ENCODE measurements at places on chromosomes 1 and 21.

DNA sequence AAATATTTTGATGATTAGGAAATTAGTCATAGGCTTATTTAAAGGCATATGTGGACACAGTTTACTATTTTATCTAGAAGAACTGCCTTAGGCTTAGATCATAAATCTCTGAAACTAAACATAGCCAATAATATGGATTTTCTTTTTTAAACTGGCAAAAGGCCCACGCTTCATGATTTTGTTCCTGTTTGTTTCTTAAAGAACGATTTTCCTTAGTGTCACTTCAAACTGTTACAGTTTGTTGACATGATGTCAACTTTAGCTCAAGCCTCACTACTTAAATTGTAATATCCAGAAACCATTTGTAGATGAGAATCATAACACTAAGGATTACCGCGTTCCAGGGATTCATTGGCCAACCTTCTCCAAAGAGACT is 322.6 kb downstream of the HHIPL2 start:
- no peak for DNase-seq

DNA sequence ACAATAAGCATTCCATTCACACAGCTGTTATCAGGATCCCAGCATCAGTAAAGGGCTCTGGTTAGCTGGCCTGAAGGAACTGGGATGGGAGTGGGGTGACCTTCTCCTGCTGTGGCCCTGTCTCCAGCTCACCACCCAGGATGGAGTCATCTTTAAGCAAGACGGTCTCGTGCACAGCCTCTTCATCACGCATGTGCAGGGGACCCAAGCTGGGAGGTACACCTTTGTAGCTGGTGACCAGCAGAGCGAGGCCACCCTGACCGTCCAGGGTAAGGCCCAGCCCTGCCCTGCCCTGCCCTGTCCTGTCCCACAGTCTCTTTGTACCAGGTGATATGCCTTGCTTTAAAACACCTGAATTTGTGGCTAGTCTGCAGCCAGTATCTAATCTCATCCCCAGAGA is 24.3 kb downstream of the IGFN1 start:
- no peak for DNase-seq

DNA sequence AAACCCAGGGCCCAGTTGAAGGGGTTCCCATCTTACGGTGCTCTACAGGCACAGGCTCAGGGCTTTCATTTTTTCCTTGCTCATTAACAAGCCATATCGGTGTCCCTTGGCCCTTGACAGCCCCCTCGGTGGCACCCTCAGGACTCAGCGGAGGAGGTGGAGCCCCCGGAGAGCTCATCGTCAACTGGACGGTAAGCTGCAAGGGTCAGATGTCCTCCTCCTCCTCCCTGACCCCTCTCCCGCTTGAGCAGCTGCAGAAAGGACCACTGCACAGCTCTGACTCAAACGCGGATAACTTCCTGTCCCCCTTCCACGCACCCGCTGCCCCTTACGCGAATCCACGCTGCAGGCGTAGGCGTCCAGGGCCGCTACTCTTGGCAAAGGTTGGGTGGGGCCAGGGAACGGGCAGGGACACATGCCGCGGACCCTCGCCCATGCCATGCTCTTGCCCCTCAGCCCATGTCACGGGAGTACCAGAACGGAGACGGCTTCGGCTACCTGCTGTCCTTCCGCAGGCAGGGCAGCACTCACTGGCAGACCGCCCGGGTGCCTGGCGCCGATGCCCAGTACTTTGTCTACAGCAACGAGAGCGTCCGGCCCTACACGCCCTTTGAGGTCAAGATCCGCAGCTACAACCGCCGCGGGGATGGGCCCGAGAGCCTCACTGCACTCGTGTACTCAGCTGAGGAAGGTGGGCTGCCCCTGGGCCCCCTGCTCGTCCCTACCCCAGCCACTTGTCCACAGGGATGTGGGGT is 14.7 kb downstream of the TMEM81 start:
- DNase-seq: no peak

- DNase-seq: no peak
These were observed 74.1 kb downstream of the OLFML2B start for GRCh38 chr1:161949548-161949947.

DNA sequence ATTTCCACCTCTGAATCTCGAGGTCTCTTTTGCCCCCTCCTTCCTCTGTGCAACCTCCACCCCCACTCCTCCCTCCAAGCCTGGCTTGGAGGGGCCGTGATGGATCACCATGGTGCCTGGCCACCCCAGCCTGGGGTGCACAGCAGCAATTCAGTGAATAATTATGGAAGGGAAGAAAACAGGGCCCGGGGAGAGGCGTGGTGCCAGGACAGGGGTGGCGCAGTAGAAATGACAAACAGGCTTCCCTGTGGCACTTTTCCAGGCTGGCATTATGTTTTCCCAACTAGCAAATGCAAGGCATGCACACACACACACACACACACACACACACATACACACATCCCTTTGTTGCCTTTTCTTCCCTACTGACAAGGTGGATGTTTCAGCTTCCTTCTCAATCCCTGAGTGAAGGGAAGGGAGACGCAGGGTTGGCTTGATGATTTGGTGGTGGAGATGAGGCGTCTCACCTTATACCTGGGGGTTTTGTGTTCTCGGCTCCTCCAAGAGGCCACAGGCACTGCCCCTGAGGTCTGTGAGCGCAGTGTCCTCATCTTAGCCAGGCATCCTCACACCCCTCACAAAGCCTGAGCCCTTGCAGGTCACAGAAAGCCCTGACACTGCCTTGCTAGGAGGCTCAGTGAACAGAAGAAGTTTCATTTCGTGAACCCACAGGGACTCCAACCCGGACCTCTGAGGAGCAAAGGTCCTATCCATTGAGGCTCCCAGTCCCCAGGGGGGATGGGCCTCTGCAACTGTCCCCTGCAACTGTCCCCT is 215.8 kb downstream of the MATN1 start:
- no peak for DNase-seq

GRCh38 chr21:24716281-24716918 is 890.9 kb downstream of the MRPL39 start:
- DNase-seq: no peak

GRCh38 chr1:236953151-236953700 is 51.0 kb downstream of the MT1HL1 start:
- DNase-seq: no peak

DNA sequence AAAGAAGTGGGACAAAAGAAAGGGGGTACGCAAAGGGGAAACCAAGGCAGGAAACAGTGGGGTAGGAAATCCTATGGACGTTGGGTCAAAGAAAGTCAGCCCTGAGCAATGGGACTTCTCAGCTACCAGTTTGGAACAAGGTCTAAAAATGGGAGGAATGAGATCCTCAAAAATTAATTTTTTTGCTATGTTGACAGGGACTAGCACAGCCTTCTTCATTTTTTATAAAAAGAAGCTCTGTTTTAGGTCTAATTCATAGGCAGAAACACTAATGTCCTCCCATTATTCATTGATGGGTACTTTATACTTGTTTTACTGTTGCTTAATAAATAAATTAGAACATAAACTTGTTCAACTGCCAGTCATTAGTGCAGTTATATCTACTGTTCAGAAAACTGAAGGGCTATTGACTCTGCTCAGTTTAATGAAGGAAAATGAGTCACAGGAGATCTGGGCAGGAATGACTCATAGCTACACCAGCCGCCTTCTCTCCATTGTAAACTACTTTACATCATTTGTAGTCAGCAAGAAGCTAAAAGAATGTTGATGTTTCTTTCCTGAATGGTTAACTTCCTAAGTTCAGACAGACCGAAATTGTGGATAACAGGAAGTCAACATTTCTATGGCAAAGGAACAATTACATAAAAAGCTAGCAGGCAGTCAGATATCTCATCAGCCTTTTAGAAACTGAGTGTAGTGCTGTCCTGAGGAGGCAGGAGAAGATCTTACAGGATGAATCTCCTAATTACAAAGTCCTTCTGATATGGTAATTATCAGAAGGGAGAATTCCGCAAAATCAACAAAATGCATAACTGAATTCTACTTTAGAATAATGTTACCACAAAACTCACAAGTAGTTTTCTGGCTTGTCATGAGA is 356.4 kb upstream of the PKN2 start:
- DNase-seq: no peak

- no peak for DNase-seq
These were observed at the start of gene LY9 for GRCh38 chr1:160795951-160796383. LY9 (plus strand) TSS chr1:160796174; CDS start chr1:160796188, 14 bp downstream.

DNA sequence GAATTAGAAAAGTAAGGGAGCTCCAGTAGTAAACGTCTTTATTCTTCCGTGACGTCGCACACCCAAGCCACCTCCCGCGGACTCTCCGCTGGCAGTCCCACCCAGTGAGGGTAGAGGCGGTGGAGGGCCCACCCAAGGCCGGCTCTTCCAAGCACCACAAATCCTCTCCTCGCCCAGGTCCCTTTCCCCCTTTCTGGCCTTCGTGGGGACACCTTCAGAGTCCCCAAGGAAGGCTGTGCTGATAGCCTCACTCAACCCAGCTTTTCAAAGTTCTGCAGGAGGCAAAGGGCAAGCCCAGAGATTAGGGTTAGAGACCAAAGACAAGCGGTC is 349 bp upstream of the GPN2 start:
- DNase-seq: no peak

DNA sequence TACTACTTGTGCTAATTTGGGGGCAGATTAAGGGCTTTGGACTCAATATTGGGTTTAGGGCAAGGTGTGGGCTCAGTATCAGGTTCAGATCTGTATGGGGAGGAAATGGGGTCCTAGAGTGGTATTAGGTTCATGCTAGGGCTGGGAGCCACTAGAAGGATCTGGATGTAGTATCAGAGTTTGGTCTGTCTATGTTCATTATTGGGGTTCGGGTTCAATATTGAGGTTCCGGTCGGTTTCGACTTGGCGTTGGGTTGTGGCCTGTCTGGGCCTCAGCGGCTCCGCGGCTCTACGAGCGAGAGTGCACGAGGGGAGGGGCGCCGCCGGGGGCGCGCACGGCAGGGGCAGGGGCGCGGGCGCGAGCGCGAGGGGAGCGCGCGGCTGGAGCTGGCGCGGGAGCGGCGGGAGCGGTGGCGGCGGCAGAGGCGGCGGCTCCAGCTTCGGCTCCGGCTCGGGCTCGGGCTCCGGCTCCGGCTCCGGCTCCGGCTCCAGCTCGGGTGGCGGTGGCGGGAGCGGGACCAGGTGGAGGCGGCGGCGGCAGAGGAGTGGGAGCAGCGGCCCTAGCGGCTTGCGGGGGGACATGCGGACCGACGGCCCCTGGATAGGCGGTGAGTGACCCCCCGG is at the start of gene PTPRF:
Gene PTPRF (plus strand): TSS at position 401 of the 624 bp plus-strand sequence. CDS start 14,193 bp downstream, outside the sequence.
- peak; percentile 68 for DNase-seq

- DNase-seq: no peak
These were observed 29.4 kb upstream of the GCLM start for GRCh38 chr1:93938461-93939145.

GRCh38 chr1:161121042-161121650 is 3.2 kb downstream of the NIT1 start:
- no peak for DNase-seq

DNA sequence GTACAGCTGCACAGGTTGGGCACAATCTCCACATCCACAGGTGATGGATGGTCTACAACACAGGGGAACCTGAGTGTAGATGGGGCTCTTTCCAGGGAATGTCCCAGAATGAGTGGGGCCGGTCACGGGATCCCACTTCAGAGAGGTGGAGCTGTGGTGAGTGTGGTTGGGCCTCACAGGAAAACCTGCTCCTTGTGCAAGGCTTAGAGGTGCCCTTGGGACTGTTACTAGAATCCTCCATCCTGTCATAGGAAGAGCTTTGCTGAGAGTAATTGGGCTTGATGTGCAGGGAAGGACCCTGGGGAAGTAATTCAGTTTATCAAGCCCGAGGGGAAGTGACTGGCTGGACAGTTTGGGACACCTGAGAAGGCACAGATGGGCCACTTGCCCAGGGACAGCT is 137.9 kb downstream of the ZSCAN20 start:
- DNase-seq: no peak

GRCh38 chr1:50968158-50968820 is 1.8 kb upstream of the CDKN2C start:
- peak; percentile 96 for DNase-seq

- peak; percentile 50 for DNase-seq
These were observed 65.7 kb downstream of the NENF start for GRCh38 chr1:212498283-212499040.

GRCh38 chr1:42322577-42322976 is 12.5 kb downstream of the FOXJ3 start:
- DNase-seq: no peak

DNA sequence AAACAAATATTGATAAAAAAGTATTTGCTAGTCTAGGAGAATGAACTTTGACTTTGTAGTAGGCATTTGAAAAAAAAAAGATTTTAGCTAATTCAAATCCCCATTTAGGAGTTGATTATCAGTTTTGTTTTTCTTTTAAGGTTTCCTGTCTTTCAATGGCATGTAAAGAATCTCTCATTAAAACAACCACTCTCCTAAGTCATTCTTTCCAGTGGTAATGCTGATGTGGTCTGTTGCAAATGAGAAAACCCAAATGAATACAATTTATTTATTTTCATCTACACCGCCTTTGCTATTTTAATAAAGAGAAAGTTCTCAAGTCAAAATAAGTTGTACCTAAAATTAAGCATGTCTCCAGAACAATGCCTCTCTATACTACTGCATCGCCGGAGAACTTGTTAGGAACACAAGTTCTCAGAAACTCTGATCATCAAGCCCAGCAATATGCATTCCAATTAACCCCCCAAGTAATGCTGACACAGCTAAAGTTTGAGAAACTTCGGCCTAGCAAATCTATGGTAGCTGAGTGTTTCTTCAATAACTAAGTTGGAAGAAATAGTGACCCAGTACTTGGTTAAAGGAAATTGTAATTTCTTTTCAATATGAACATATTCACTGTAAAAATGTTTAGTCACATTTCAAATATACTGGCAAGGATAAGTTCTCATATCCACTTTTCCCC is 255.1 kb downstream of the PTPRC start:
- no peak for DNase-seq

DNA sequence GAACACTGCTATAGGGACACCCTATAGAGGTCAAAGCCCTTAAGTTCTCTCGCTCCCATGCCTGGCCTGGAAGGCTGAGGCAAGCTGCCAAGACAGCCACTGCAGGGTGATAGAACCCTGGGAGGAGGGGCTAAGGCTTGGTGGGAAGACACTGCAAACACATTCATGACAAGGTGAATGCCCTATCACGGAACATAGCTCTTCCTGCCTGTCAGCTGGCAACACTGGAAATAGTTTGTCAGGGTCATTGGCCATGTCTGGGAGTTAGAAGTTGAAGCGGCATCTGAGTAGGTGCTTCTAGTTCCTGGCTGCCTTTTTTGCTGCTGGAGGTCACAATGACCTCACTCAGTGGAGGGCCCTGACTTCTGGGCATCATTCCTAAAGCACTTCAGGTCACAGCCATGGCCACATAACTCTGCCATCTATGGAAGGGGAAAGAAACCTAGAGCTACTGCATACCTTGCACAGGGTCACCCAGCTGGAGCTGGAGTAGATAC is 4.2 kb downstream of the FABP3 start:
- DNase-seq: peak; percentile 40

GRCh38 chr1:98842241-98842640 is 162.4 kb downstream of the PLPPR5 start:
- DNase-seq: no peak

- DNase-seq: no peak
These were observed 34.3 kb upstream of the PTGFRN start for GRCh38 chr1:116875391-116875790.

GRCh38 chr1:58524353-58524945 is 22.1 kb downstream of the OMA1 start:
- DNase-seq: no peak
